ENCODE measurements at places on chromosomes 3 and 15.

- DNase-seq: no peak
Observed at GRCh38 chr3:52422669-52423068, 22.2 kb downstream of the SEMA3G start.

DNA sequence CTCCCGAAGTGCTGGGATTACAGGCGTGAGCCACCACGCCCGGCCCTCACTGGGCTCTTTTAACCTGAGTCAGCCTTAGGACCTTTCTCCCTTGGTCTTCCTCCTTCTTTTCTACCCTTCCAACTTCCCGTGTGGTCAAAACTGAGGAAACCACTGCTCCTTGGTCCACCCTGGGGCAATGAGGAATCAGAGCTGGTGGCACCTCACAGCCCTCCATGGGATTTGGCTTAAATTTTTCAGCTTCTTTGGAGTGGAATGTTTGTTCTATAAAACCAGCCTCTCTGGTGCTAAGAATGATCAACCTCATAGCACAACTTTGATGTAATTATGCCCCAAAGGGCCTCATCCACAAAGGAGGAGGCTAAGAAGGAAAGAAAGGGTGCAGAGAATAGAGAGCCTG is 76.6 kb upstream of the CFAP20DC start:
- no peak for DNase-seq

DNA sequence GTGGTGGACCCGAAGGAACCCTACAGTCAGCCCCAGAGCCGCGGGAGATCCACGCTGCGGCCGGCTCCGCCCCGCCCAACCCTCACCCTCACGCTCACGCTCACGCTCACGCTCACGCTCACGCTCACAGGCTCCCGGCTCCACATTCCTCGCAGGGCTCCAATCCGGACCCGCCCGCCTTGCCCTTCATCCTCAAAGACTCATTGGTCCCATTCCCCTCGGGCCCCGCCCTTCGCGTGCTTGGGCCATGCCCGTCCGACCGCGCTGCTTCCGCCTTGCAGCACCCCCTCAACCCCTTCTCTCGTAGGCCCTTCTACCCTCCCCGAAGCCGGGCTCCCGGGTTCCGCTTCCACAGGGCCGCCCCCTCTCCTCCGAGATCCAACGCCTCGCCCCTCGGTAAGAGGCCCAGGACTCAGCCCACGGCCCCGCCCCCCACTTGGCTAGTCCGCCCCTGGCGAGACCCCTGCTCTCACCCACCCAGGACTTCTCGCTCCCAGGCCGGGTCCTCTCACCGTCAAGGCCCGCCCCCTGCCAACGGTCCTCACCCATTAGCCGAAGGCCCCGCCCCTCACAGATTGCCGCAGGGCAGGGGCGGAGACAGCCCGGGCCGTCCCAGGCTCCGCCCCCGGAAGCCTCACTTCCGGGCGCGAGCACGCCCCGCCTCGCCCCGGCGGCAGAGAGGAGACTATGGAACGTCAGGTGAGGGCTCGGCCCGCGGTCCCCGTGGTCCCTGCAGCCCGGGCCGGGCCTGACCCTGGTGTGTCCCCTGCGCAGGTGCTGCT is at the start of gene APEH:
TSS of gene APEH (plus strand) at position 637 of the 782 bp plus-strand sequence. CDS start at position 688, 51 bp downstream.
- DNase-seq: peak; percentile 93

- no peak for DNase-seq
Observed at GRCh38 chr3:130854208-130854864, 39.5 kb upstream of the ATP2C1 start.

DNA sequence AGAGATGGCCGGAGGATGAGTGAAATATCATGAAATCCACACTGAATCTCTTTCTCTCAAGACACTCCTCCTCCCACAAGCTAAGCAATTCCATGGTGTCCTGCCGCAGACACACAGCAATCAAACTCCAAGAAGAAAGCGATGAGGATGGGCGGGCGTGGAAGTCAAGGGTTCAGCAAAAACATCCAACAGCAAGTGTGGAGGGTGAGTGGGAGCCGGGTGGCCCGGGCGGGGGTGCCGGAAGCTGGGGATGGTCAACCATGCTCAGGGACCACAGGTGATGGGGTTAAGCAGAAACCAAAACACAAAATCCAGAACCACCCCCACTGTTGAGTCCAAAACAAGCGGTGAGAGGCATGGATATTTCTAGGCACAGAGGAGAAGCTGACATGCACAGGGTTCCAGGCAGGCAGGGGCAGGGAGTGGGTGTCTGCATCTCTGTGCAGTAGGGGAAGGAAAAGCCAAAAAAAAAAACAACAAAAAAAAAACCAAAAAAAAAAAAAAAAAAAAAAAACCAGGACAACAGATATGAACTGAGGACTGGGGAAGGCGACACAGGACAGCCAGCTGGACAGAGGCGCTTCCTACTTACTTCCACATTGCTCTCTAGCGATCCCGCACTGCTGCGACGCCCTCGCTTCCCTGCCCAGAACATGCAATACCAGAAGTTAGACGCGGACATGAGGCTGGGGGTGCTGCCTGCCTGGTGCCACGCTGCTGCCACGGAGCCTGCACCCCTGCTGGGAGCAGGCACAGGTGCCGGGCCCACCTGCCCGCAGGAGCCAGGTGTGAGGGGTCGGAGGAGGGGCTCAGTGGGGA is 61.0 kb upstream of the RPL32 start:
- DNase-seq: no peak

- no peak for DNase-seq
Observed at GRCh38 chr3:159764490-159765029, 224.1 kb upstream of the IL12A start.

- no peak for DNase-seq
Observed at GRCh38 chr15:76159282-76159681, 99.5 kb downstream of the TMEM266 start.

DNA sequence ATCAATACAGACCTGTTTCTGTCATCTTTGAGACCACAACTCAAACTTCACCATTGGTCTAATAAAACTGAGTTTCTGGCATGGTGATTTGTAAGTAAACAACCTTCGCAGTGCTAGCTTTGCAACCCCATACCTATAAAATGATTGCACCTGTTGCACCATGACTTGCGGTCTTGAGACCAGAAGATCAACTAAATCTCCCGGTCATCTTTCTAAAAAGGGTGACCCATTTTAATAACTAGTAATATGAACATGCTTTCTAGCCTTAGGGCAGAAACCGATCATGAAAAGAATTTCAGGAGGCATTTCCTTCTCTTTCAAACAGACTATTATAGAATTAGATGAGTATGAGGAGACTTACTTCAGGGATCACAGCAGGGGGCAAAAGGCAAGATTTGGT is 151.9 kb upstream of the ZNF385D start:
- DNase-seq: no peak

DNA sequence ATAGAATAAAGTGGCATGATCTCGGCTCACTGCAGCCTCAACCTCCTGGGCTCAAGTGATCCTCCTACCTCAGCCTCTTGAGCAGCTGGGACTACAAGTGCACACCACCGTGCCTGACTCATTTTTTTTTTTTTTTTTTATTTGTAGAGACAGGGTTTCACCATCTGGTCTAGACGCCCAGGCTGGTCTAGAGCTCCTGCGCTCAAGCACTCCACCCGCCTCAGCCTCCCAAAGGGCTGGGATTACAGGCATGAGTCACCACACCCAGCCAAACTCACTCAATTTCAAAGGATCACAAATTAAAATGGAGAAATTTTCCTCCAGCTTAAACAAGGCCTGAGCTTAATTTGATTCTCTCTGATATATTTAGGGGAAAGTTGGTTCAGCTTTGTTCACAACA is 27.3 kb upstream of the NMB start:
- DNase-seq: no peak

- no peak for DNase-seq
Observed at GRCh38 chr3:124888482-124889441, 1.6 kb upstream of the ITGB5 start.

DNA sequence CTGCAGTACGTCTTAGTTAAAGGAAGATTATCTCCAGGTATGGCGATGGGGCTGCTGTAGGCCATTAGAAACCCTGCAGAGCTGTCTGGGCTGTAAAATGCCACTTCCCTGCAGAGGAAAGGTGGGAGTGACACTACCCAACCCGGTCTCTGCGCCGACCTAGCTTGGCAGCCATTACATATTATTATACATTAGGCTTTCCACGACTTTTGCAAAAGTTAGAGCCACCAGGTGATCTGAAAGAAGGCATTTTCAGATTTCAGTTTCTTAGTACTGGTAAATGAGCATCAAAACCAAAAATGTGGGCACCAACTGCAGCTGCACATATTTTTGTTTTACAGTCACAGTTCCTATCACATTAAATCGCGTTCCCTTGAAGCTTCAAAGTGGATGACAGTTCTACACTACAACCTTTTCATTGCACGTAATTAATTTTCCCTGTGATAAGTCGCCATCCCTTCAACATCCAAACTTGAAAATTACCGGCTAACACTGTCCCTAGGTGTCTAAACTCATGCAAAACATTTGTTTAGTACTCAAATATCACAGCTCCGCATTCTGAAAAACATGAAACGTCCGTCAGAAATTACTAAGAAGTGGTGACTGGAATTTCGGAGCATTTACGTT is 81.4 kb upstream of the CHD2 start:
- no peak for DNase-seq

DNA sequence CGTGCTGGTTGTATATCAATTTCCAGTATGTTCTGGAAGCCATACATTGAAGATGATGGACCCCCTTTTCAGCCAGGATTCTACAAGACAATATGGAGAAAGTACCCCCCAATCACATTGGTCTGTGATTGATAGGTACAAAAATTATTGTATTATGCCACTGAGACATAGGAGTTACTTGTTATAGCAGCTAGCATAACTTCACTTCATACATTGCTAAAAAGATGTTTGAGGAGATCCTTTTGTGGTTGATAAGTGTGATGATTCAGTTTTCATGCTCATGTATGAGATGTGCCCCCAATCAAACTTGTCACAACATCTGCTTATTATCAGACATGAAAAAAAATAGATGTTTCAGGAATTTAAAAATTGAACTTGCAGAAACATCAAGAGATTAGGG is 66.0 kb downstream of the GPD1L start:
- no peak for DNase-seq

DNA sequence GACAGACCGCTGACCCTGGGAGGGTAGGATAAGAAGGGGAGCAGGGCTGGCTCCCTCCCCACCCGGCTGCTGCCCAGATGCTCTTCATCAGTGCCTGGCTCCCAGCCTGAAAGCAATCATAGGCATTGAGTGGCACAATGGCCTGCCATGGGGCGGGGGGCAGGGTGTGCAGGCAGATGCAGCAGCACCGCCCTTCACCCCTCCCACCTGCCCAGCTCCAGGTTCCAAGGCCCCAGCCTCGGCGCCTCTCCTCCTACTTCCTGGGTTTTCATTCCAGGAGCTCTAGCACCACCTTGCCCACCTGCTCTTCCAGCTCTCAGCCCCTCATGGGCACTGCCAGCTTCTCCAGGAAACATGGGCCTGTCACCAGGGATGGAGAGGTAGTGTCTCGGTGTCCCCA is 101.7 kb downstream of the MEGF11 start:
- DNase-seq: peak; percentile 16

DNA sequence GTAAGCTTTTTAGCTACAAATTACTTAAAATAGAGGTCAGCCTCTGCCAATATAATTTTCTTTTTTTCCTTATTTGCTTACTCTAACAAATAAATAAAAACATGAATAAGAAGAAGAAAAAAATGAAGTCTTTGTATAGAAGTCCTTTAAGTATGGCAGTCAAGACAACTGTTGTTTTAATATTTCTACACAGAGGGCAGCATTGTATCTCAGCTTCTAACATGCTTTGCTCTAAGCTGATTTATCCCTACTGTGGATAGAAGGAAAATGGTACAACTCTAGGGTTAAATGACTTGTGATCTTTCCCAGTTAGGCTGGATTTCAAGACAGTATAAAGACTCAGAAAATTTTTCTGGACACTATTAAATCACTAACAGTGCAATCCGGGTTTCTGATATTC is 104.3 kb upstream of the MEIS2 start:
- DNase-seq: no peak

DNA sequence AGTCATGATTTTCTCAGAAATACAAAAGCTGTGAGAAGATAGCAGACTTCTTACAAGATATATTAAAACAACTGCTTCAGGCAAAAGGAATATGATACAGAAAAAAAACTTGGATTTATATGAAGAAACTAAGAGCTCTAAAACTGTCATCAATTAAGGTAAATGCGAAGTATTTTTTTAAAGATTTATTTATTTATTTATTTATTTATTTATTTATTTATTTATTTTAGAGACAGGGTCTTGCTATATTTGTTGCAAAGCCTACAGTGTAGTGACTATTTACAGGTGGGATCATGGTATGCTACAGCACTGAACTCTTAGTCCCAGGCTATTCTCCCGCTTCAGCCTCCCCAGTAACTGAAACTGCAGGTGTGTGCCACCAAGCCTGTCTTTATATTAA is 274.3 kb upstream of the BCHE start:
- DNase-seq: no peak

GRCh38 chr15:67613708-67614107 is 71.2 kb downstream of the MAP2K5 start:
- DNase-seq: no peak

Data from iPS DF 6.9 (cell line).